Globus pallidus (tissue), 1 donor: ENCODE measurements at places on chromosomes 3 and 15.

DNA sequence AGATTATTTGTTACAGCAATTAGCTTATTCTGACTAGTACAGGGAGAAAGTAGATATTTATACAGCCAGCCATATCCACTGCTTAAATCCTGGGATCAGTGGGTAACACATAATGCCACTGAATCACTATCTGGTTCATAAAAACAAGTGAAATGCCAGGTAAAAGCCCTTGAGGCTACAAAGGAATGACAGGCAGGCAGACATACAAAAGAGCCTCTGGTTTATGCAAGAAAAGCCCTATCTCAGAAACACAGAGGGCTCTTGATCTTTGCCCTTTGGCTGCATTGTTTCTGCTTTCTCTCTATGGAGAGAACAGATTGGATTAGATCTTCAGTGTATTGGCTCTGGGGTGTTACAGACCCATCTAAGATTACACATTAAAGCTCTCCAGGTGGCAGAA, 115.4 kb upstream of the GADL1 start:
- no peak for DNase-seq

DNA sequence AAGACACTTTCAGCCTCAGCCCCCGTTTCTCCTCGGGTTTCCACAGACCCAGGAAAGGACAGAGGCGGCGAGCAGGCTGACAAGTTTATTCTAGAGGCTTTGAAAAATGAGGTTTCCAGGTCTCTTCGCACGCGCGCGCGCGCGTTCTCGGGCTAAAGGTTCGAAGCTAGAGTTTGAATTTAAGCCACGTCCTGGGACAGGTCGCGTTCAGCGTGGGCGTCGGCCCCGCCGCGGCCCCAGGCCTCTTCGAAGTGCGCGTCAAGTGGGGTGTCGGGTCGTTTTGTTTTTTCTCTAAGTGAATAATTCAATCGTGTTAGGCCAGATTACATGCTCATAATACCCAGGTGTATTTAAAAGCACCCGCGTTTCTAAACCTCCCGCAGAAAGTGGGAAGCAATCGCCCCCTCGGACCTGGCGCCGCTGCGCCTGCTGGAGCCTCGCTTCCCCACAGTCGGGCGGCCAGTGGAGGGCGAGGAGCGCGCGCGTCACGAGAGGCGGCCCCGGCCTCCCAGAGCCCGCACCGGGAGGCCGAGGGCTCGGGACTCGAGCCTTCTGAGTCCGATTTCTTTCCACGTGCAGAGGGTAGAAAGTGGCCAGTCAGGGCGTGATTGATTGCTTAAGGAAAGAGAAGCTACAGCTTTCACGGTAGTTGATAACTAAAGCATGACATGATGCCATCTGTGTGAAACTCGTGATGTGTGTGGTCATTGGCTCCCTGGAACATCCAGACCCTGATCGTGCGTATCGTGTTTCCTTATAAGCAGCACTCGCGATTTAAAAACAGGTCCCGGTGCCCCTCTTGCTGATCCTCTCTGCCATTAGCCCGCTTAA, 15.8 kb upstream of the SOX2 start:
- peak; percentile 82 for DNase-seq

DNA sequence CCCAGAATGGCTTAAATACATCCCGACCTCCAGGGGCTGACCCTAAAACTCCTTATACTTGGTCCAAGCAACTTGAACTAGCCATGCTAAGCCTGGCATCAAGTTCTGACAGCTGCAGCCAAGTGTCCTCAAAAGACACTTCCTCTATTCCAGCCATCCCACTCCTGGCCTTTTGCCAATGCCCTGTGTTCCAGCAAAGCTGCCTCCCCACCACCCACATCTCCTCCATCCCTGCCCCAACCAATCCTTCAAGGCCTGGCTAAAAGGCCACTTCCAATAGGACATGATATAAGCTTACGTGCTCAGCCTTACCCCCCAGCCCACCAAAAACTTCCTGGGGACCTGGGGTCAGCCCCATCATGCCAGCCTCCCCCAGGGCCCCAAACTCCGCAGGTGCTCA, 40.9 kb downstream of the SEMA3G start:
- DNase-seq = no peak

GRCh38 chr3:110711130-110711832, 360.3 kb upstream of the NECTIN3 start:
- DNase-seq = no peak

GRCh38 chr3:128851601-128852000, 27.8 kb upstream of the ACAD9 start:
- no peak for DNase-seq

- DNase-seq = no peak
Measured at GRCh38 chr3:44968447-44968858, 7.5 kb downstream of the ZDHHC3 start.

DNA sequence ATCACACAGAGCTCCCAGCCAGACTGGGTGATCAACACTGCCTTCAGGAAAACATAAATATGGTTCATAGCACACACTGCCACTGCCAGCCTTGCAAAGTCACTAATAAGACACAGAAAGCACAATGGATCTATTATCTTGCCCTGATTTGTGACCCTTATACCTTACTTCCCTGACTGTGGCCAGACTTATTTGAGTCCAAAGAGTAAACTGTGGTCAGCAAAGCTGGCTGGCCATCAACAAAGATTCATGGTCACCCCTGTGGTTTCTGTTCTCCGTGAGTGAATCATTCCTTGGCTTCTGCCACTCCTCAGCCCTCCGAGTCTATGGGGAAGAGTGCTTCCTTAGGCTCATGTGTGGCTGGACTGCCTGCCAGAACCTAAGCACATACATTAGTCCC, 437.7 kb downstream of the RAP2B start:
- no peak for DNase-seq

- DNase-seq = no peak
Measured at GRCh38 chr15:25243800-25244097, 195.1 kb downstream of the UBE3A start.

GRCh38 chr3:189655617-189656016, 24.4 kb downstream of the TP63 start:
- DNase-seq = no peak

- no peak for DNase-seq
Measured at GRCh38 chr15:39728845-39729244, 53.8 kb downstream of the FSIP1 start.

- DNase-seq = no peak
Measured at GRCh38 chr3:43785551-43785950, 94.8 kb downstream of the ABHD5 start.

- peak; percentile 16 for DNase-seq
Measured at GRCh38 chr15:39919748-39920509, at the start of gene GPR176. TSS of gene GPR176 (minus strand) at chr15:39920266. CDS start at chr15:39920026, 240 bp downstream.
